Ureter (tissue), 1 donor: ENCODE measurements at places on chromosomes 12 and 14.

GRCh38 chr12:29039013-29039412 is 110.1 kb upstream of the FAR2 start:
- DNase-seq, result no peak

DNA sequence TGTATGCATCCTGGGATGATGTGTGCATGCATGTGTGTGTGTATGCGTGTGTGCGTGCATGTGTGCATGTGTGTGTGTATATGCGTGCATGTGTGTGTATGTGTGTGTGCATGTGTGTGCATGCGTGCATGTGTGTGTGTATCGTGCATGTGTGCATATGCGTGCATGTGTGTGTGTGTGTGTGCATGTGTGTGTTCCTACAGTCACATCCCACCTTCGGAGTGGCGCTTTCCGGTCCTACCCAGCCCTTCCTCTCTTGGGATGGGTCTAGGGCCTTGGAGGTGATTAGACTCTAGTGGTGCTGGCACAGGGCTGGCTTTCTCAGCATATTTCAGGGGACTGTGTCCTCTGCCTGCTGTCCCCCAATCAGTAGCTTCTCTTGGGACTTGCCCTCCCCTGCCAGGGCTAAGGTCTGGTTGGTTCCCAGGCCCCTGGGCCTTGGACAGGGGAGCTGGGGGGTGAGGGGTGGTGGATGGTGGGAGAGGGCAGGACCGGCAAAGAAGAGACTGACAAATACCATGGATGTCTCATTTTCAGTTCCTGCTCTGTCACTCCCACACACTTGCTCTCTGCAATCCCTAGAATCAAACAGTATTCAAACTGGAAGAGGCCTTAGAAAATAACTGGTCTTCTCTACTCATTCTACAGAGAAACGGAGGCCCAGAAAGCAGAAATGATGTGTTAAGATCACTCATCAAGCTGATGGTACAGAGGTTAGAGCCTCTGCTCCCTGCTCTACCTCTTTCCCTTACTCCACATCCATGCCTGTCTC is 21.9 kb upstream of the FAIM2 start:
- no peak for DNase-seq

- no peak for DNase-seq
Measured at GRCh38 chr14:76647697-76648298, 113.5 kb upstream of the VASH1 start.

DNA sequence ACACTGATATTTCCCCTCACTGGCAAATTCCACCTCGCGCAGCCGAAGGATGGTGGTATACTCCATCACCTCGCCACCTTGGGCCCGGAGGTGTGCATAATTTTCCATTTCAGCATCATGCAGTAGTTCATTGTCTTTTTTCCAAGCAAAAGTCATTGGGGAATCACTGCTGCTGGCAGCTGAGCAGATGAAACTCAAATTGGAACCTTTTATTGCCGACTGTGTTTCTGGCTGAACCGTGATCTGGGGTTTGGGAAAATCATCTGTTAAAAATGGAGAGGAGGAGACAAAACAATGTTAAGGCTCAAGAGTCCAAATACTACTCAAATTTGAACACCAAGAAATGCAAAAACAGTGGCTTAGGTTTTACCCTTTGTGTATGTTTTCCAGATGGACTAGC is 39.7 kb downstream of the LRIG3 start:
- no peak for DNase-seq

- peak; percentile 46 for DNase-seq
Measured at GRCh38 chr12:107131832-107132616, 38.7 kb upstream of the CRY1 start.

DNA sequence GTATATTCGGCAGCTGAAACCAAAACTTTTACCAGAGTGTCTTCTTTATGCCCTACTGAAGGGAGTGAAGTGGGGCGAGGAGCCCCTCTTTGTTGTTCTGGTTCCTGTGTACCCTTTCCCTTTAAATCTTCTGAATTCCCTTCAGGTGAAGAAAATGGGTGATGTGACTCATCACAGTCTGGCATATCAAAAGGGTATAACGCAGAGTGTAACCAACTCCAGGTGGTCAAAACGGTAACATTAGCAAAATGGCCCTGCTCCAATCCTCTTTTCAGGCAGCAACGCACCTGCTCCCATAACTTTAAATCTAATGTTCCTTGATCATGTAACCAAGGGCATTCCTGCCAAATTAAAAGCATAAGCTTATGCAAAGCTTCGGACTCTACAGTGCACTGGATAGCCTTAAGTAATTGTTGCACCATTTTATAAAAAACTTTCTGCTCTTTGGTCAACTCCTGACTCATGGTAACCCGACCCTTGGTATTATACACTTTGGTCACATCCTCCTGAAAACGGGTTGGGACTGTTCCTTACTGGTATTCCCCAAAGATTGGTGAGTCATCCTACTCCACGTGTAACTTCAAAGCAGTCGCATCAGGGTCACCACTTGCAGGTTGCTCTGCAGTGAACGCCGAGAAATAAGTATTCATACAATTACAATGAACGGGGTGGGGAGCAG is 83.1 kb downstream of the KCNMB4 start:
- DNase-seq, result no peak

- no peak for DNase-seq
Measured at GRCh38 chr14:104792101-104792884, 3.3 kb downstream of the AKT1 start.

GRCh38 chr12:91335699-91336098 is 153.1 kb upstream of the DCN start:
- DNase-seq, result no peak

DNA sequence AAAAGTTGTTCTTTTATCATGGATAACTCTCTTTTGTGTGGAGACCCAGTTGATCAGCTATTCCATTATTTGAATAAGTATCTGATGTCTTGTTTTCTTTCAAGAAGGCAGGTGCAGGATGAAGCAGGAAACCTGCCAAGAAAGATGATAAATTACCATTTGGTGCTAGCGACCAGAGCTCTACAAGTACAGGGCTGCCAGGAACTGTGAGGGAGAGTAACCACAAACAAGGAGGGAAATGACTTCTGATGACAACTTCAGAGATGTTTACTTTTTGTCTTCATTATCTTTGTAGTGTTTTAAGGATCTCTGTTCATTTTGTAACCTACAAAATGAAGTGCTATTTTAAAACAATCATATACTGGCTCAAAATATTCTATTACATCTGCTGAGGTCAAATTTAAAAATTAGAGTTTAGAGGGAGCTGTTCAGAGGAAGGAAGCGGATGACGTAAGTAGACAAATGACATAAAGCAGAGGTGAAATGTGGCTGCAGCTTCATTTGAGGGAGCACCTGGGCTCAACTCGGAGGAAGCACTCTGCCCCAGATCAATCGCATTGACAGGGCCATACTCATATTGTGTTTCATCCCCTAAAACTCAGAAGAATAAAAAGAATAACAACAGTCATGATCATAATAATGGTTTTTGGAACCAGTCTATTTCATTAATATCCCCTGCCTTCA is 226.8 kb downstream of the C12orf42 start:
- DNase-seq, result no peak

DNA sequence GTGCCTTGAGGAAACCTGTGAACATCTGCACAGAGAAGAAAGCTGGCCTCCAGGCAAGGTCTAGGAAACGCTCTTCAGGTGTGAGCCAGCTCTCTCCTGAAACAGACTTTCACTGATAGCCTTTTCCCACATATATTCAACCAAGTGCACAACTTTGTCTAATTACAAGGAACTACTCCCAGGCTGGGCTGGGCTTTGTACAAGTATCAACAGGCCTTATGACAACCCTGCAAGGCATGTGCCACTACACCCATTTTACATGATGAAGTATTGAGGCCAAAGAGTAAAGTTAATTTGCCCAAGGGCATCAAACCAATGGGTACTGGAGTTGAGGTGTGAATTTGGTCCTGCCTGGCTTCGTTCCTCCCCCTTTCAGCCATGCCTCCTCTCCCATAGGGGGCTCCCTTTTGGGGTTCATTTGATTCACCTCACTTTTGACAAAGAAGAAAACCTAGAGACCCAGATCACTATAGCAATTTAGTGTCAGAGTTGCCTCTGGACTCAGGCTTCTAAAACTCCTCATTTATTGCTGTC is 2.1 kb downstream of the CSRP2 start:
- no peak for DNase-seq

DNA sequence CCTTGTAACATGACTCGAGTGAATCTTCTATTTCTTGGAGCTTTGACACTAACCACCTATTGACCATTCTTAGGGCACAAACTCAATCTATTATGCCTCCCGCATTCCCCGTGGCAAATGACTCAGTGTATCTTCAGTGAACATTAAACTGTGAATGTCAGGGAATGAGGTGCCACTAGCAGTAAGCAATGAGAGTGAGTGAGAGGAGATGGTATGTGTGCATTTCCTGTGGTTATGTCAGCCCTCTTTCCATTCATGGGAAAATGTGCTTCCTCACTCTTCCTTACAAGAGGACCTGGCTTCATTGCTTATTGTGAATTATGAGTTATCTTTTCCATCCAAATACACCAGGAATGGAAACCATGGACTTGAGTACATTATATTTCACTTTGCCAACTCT is 229.2 kb downstream of the EMP1 start:
- DNase-seq, result no peak

DNA sequence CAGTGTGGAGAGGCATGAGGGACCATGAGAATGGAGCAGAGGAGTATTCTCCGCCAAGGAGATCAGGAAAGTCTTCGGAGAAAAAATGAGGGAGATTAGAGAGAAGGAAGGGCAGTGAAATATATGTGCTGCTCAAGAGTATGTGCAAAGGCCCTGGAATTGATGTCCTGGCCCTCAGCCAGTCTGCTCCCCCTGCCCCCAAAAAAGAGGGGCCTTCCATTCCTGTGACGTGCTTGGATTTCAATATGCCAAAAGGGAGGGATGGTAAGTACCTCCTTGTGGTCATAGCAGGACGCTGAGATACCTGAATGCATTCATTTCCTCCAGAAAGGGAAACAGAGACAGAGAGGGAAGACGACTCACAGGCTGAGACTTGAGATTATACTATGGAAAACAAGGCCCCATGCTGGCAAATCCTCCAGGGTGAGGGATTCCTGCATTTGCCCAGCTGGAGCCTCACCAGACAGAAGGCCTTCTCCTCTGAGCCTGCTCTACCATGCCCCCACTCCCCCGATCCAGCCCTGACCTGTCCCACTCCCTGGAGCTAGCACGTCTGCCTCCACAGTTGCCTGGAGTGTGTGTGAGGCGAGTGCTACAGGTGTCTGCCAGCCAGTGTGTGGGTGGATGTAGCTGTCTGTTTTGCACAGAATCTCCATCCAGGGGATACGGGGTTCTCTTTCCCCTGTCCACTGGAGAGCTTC is 3.9 kb upstream of the RARG start:
- no peak for DNase-seq

- no peak for DNase-seq
Measured at GRCh38 chr14:69268763-69269162, 8.8 kb downstream of the GALNT16 start.

GRCh38 chr14:27245947-27246346 is 648.1 kb upstream of the NOVA1 start:
- no peak for DNase-seq

DNA sequence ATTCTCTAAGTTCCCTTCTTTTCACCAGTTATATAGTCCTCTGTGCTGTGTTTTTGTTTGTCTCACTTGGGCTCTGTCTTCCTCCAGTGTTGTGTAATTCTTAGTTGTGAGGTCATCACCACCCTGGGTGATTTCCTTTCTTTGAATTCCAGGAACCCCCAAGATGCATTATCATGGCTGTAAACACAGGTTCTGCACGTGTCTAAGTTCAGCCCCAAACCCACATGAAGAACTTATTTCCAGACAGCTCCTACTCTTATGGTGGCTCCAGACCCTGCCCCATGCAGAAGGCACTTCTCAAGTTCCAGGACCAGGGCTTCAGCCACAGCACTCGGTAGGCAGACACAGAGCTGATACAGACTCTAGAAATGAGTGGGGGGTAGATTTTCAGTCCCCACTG is 560.5 kb downstream of the BCL11B start:
- DNase-seq, result no peak

DNA sequence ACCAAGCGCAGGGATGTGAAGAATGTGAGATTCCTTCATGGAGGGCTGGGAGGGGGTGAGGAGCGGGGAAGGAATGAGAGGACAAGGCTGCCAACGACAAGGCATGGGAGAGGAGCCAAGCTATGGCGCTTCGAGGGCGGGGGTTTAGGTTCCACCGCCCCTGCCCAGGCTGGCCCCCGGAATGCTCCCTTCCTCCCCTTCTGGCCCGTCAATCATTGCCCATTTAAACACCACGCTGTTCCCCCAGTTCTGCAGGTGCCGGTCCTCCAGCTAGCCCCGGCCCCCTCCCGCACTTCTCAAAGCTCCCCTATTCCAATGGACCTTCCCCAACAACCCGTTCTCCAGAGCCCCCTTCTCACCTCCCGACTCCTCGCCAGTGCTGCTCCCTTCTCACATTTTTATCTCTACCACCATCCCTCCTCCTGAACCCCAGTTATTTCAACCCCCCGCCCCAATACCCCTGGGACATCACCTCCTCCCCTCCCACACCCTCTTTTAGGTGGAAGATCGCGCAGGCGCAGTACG is 428 bp downstream of the RNF41 start:
- DNase-seq, result peak; percentile 81

- no peak for DNase-seq
Measured at GRCh38 chr12:76272287-76272686, 75.9 kb downstream of the BBS10 start.

DNA sequence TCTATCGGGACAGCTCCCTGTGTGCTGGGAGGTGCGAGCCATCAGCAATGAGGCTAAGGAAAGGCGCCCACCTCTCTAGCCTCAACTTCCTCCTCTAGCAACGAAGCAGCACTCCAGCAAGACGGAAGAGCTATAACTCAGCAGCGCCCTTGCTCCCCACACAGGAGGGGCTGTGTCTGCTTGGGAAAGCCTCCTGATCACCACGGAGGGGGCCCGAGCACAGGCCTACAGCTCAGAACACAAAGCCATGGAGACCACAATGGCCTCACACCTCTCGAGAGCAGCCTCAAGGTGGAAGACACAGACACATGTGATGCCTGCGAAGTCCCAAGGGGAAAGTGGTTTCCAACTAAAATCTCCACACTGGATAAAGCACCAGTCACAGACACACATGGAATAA is 60.4 kb downstream of the CDC42BPB start:
- DNase-seq, result no peak

- peak; percentile 83 for DNase-seq
Measured at GRCh38 chr12:55830601-55831446, 1.4 kb upstream of the DNAJC14 start.

DNA sequence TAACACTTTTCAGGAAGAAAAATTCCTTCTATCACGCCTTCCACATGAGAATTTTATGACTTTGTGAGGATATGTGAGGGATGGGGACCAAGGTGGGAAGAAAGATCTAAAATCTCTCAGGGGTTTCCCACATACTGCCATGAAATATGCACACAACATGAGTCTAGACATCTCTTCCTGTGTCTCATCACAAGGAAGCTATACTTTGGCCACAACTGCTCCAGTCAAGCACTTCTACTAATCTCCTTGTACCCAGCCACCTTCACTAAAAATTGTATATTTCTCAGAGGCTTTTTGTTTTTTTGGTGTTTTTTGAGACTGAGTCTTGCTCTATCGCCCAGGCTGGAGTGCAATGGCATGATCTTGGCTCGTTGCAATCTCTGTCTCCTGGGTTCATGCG is 3.2 kb downstream of the OSBPL8 start:
- no peak for DNase-seq

DNA sequence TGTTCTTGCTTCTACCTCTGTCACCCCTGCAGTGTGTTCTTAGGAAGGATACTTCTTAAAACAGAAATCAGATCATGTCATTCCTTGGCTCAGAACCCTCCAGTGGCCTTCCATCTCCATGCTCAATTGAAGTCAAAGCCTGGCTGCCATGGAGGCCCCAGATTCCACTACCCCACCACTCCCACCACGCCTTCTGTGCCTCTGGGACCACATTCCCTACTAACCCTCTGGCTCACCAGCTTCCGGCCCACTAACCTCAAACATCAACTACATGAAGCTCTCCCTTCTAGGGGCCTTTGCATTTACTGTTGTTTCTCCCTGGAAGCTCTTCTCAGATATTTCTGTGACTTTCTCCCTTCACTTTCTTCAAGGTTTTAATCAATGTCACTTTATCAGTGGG is 76.1 kb upstream of the REP15 start:
- no peak for DNase-seq
